ENCODE measurements at places on chromosomes 2 and 18. TPM values are rescaled to one million over a fixed set of nuclear protein-coding genes. Genes with fewer than 3 reads are reported as not detected.

Gene CDH19
- not detected for total RNA-seq

Gene CRYBA2
- total RNA-seq, result not detected

Gene CD8A
- total RNA-seq, result 1.6 TPM

DNA sequence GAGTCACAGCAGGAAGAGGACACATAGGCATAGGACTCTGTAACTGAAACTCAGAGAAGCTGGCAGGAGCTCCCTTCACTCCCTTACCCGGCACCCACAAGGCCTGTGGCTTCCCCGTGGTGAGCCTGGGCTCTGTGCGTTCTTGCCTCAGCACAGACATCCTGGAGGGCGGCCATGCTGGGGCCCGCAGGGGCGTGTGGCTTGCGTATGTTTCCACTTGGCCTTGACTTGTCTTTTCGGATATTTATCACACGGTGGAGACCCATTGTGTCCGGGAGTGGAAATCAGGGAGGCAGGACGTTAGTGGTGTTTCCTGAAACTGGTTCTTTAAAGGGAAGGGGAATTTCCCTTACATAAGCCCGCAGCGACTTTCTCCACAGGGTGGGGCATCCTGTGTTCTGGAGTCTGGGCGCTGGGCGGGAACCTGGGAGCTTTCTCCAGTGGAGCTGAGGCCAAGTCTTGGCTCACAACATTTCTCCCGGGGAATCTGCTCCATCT lies 49.9 kb upstream of the EML6 start:
- peaks cover 13% of the 10 kb centered on the region for H3K36me3 ChIP-seq
- DNase-seq, result peak; percentile 75
- H3K4me3 ChIP-seq, result no peak overlapping the region

DNA sequence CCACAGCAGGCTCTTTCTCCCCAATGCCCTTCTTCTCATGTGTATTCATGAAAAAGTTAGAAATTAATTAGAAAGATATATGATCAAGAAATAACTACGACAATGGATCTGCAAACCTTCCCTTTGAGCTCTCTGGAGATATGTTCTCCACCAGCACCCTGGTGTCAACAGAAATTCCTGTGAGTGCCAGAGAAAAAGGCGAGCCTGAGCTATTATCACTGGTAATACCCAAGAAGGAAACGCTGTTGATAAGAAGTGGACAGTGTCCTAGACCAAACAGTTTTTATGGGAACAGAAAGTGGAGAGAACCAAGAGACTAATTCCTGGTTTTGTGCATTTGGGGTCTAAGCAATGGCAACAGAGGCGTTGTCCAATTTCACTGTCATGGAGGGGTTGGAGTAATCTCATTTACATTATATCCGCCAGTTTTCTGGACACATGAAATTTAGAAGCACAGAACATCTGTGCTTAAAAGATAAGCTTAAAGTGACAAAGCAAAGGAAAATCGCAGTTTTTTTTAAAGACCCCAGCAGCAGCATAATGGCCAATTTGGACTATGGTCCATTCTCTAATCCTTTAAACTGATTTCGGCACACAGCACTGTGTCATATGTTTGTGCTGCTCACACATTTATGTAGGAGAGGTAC lies 47.2 kb upstream of the CDC42EP3 start:
- H3K4me3 ChIP-seq, result no peak overlapping the region
- H3K36me3 ChIP-seq, result peaks cover 1% of the 10 kb centered on the region
- no peak for DNase-seq
- peaks cover 3% of the 10 kb centered on the region for H3K4me1 ChIP-seq

GRCh38 chr18:41326311-41326710 lies 628.7 kb upstream of the PIK3C3 start:
- no peaks in the 10 kb centered on the region for H3K36me3 ChIP-seq
- no peak overlapping the region for H3K27ac ChIP-seq
- no peak for DNase-seq
- H3K4me3 ChIP-seq, result no peak overlapping the region
- H3K27me3 ChIP-seq, result no peaks in the 10 kb centered on the region

DNA sequence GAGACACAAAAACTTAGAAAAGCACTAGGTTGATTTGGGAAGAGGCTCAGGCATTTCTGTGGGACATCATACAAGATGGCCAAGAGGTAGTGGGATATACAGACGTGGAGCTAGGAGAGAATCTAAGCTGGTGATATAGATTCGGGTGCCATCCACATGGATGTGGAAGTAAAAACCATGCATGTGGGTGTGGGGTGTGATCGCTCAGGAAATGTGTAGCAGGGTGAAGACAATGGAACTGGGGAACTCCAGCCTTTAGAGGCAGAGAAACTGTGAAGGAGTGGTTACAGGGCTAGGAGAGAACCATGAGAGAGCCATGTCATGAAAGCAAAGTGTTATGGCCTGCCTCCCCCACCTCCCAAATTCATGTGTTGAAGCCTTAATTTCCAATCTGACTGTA lies 43.0 kb upstream of the CTLA4 start:
- no peaks in the 10 kb centered on the region for H3K27me3 ChIP-seq
- H3K4me1 ChIP-seq, result peaks cover 33% of the 10 kb centered on the region
- peaks cover 6% of the 10 kb centered on the region for H3K36me3 ChIP-seq

- no peak overlapping the region for H3K4me3 ChIP-seq
- no peak for DNase-seq
- H3K27me3 ChIP-seq, result no peaks in the 10 kb centered on the region
- H3K4me1 ChIP-seq, result peaks cover 13% of the 10 kb centered on the region
- H3K27ac ChIP-seq, result peak overlapping the region; percentile 2
Measured at GRCh38 chr2:112548980-112549379, 6.7 kb downstream of the POLR1B start.

GRCh38 chr2:64837116-64837731 lies 152.0 kb upstream of the SLC1A4 start:
- H3K27me3 ChIP-seq, result no peaks in the 10 kb centered on the region
- H3K4me1 ChIP-seq, result peaks cover 3% of the 10 kb centered on the region
- H3K4me3 ChIP-seq, result no peak overlapping the region
- no peak for DNase-seq
- H3K27ac ChIP-seq, result no peak overlapping the region

DNA sequence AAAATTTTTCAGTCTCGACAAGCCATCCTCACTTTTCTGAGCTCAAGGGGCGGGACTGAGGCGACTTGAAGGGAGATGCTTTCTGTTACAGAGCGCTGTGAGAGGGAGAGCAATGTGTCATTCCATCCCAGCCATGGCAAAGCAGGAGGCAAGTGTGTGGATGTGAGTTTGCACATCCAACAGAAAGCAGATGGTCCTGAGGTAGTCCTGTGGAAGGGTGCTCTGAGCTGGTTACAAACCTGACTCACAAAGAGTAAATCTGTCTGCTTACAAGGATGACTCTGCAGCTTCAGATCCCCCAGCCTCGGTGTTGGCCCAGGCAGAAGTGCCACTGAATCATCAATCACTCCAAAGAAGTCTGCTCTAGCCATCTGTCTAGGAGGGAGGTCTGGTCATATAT lies 482.0 kb upstream of the DCC start:
- H3K4me1 ChIP-seq, result no peaks in the 10 kb centered on the region
- H3K36me3 ChIP-seq, result no peaks in the 10 kb centered on the region
- no peak overlapping the region for H3K4me3 ChIP-seq
- no peaks in the 10 kb centered on the region for H3K27me3 ChIP-seq
- no peak overlapping the region for H3K27ac ChIP-seq

- no peak overlapping the region for H3K27ac ChIP-seq
- H3K4me1 ChIP-seq, result no peaks in the 10 kb centered on the region
- H3K4me3 ChIP-seq, result no peak overlapping the region
- no peaks in the 10 kb centered on the region for H3K36me3 ChIP-seq
- no peaks in the 10 kb centered on the region for H3K27me3 ChIP-seq
Measured at GRCh38 chr2:128364441-128364911, 45.8 kb upstream of the HS6ST1 start.

DNA sequence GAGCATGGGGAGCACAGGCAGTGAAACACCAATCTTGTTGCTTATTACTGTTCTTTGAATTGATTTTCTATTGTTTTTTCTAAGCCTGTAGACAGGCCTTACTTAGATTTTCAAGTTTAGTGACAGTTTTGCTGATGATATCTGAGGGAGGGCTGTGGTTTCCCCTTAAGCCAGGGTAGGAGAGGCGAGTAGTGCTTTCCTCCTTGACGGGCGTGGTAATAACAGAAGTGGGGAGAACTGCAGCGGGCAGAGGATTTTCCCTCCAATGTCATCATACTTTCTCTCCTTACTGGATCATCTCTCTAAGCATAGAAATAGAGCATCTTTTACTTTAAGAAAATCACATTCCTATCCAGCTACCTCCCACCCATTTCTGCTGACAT lies 314.4 kb downstream of the ALK start:
- no peak overlapping the region for H3K4me3 ChIP-seq
- peak; percentile 5 for DNase-seq
- H3K36me3 ChIP-seq, result no peaks in the 10 kb centered on the region
- H3K27ac ChIP-seq, result no peak overlapping the region
- peaks cover 3% of the 10 kb centered on the region for H3K4me1 ChIP-seq
- peaks cover 10% of the 10 kb centered on the region for H3K27me3 ChIP-seq

DNA sequence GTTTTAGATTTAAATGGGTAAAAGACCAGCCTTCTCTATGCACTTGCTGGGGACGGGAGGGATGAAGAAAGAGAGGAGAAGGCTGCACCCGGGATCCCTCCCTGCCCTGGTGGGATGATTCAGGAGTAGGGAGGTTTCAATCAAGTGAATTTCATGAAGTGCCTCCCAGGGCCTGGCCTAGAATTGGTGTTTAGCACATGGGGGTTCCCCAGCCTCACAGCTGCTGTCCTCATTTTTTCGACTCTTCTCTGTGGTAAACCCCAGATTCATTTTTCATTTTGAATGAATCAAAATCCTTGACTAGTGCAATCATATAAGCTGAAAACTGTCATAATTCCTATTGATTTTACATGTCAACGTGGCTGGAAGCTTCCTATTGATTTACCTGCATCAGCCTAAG lies 81.1 kb downstream of the LPIN1 start:
- H3K27ac ChIP-seq, result no peak overlapping the region
- peaks cover 40% of the 10 kb centered on the region for H3K4me1 ChIP-seq
- peaks cover 9% of the 10 kb centered on the region for H3K27me3 ChIP-seq
- peaks cover 40% of the 10 kb centered on the region for H3K36me3 ChIP-seq

- H3K4me3 ChIP-seq, result no peak overlapping the region
- peaks cover 3% of the 10 kb centered on the region for H3K27me3 ChIP-seq
- no peaks in the 10 kb centered on the region for H3K36me3 ChIP-seq
Measured at GRCh38 chr2:230060672-230061293, 7.9 kb downstream of the SLC16A14 start.
